ENCODE measurements at places on chromosomes 12 and 14. TPM values are rescaled to one million over a fixed set of nuclear protein-coding genes. Genes with fewer than 3 reads are reported as not detected.

Gene LRTM2
- not detected for total RNA-seq

Gene PIK3C2G
- not detected for total RNA-seq

Gene GPRC5A
- total RNA-seq, result 12.5 TPM

Gene CCNT1
- total RNA-seq, result 45.9 TPM

Gene HEBP1
- total RNA-seq, result 27.8 TPM

Gene ZNF891
- total RNA-seq, result 1.2 TPM

Gene SEL1L
- 117 TPM for total RNA-seq

Gene LRFN5
- total RNA-seq, result 1.6 TPM

Gene PPM1H
- 7.8 TPM for total RNA-seq

Gene TAS2R7
- total RNA-seq, result not detected

Gene CD163L1
- total RNA-seq, result 1.6 TPM

Gene KRT71
- total RNA-seq, result not detected

Gene ING4
- total RNA-seq, result 34.8 TPM

Gene RAPGEF3
- 8.4 TPM for total RNA-seq

Gene ZDHHC22
- 0.50 TPM for total RNA-seq

Gene USP44
- 4.3 TPM for total RNA-seq

All from astrocyte (in vitro differentiated cells and primary cell).